Gastroesophageal sphincter (tissue), 4 donors: ENCODE measurements at places on chromosomes 1 and 21. TPM values are rescaled to one million over a fixed set of nuclear protein-coding genes. Genes with fewer than 3 reads are reported as not detected.

Gene IL10
- 3.6 TPM for total RNA-seq

DNA sequence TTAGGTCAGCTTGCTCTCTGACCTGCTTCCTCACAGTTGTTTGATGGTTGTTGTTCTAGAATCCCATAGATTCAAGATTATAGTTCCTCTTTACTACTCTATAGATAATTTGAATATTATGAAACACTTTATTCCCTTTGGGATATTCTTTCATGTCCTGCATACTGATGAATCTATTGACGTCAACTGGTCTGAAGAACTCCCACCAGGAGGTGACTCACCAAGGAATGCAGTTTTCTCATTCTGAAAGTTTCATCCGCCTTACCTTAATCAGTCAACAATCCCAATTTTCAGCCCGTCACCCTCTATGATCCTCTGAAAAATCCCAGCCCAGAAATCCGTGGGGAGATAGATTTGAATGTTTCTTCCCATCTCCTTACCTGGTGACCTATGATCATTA lies 834.1 kb upstream of the PRMT6 start:
- ATAC-seq: no peak

Gene KPRP
- total RNA-seq: not detected

Gene OTUD7B
- total RNA-seq: 40.8 TPM

Gene KIAA0040
- 43.2 TPM for total RNA-seq

Gene CHAF1B
- total RNA-seq: 2.1 TPM

- peak; percentile 88 for ATAC-seq
Measured at GRCh38 chr1:110390096-110390495, 730 bp downstream of the SLC16A4 start.

GRCh38 chr1:116489231-116489697 lies 81.6 kb downstream of the CD58 start:
- no peak for ATAC-seq

Gene CACNA1S
- total RNA-seq: not detected

Gene PCAT6
- total RNA-seq: not detected

DNA sequence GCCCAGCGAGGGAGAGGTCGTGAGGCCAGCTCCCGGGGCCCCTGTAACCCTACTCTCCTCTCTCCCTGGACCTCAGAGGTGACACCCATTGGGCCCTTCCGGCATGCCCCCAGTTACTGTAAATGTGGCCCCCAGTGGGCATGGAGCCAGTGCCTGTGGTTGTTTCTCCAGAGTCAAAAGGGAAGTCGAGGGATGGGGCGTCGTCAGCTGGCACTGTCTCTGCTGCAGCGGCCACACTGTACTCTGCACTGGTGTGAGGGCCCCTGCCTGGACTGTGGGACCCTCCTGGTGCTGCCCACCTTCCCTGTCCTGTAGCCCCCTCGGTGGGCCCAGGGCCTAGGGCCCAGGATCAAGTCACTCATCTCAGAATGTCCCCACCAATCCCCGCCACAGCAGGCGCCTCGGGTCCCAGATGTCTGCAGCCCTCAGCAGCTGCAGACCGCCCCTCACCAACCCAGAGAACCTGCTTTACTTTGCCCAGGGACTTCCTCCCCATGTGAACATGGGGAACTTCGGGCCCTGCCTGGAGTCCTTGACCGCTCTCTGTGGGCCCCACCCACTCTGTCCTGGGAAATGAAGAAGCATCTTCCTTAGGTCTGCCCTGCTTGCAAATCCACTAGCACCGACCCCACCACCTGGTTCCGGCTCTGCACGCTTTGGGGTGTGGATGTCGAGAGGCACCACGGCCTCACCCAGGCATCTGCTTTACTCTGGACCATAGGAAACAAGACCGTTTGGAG lies 23.7 kb upstream of the TNFRSF1B start:
- ATAC-seq: peak; percentile 23

Gene ILDR2
- 2.7 TPM for total RNA-seq

Gene APCS
- not detected for total RNA-seq
